SK-N-DZ (cell line): ENCODE measurements at places on chromosomes 7 and 10.

- peak; percentile 11 for DNase-seq
Measured at GRCh38 chr7:70298780-70299471, 700.7 kb downstream of the AUTS2 start.

GRCh38 chr7:108247614-108248013 lies 117.5 kb upstream of the LAMB4 start:
- DNase-seq = no peak

DNA sequence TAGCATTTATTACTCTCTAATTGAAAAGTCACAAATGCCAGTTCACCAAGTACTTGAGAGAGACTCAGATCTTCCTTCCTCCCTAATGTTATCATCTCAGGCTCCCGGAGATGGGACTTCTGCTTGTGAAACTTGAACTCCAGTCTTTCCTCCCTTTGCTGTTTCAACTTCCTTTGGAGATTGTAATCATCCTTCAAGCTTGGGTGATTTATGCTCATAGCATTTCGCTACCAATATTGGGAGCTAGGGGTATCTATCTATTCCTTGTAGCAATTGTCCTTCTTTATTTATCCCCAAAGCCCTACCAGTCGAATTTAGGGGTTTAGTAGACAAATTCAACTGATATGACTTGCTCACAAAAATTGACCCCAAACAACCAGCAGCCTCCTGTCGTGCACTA lies 117.9 kb upstream of the STARD3NL start:
- no peak for DNase-seq

DNA sequence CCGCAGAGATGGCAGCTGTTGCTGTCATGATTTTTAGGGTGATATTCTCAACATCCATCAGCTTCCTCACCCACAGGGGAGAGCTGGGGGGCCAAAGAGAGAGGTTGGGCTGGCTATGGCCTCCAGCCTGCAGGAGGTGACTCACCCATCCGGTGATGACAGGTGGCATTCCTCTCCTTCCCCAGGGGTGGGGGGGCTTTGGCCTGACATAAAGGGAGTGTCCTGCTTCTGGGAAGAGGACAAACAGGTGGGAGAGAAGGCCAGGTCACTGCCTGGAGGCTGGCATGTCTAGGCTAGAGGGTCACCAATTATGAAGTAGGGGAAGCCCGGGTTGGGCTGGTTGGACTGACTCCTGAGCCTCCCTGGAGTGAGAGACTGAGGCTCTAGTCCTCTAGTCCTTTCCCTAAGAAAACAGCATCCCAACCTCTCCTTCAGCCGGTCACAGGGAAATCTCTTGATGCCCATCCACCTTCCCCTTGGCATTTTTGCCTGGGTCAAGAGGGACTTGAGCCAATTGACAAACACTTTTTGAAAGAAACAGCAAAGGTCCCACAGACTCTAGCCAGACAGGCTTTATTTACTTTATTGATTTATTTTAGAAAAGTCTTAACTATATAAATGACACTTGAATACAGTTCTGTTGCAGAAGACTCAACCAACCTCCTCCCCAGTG lies 79.8 kb upstream of the ZNF716 start:
- no peak for DNase-seq

DNA sequence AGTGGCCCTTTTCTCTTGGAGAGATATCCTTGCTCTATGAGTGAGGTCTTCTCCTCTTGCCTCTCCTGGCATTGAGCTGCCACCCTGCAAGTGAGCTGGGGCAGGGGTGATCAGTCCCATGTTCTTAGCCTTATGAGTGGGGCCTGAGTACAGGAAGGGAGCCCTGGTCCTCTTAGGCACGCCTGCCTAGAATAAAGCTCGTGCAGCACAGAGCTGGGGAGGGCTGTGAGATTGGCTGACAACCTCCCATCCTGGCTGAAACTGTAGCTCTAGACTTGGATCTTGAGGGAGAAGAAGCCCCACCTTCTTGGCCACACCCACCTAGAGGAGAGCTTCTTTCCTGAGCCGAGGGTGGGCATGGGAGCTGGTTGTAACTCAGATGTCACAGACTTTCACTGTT lies 305.0 kb upstream of the ZNF32 start:
- no peak for DNase-seq

DNA sequence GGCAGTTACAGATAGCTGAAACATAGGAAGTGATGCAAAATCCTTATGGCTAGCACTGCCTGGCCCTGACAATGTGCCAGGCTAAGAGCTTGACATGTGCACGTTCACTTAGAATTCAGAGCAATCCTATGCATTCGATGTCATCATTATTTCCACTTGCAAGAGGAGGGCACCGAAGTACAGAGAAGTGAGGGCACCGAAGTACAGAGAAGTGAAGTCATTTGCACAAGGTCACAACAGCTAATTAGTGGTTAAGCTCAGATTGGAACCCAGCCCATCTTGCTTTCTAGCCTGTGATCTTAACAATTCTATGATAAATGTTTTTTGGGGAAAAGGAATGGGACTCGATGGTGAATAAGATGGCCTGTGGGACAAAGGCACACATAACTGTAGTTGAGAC lies 73.4 kb downstream of the ARHGAP22 start:
- no peak for DNase-seq

- no peak for DNase-seq
Measured at GRCh38 chr7:41007351-41007751, 695.5 kb downstream of the INHBA start.

- DNase-seq = no peak
Measured at GRCh38 chr7:2661602-2662272, 26.3 kb upstream of the AMZ1 start.

DNA sequence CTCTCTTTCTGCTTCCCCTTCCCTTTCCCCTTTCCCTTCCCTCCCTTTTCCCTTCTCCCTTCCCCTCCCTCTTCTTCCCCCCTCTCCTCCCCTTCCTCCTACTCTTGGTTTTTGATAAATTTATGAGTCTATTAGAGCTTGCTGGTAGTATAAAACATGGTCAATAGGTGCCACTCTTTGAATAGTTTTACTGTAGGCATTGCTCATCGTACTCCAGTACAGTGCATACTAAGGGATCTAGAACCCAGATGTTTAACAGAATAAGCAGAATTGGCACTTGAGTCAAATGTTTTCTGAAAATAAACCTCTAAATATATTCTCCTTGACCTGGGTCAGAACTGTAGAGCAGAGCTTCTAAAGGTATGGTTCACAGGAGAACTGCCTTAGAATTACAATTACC lies 126.7 kb downstream of the SORCS3 start:
- no peak for DNase-seq

DNA sequence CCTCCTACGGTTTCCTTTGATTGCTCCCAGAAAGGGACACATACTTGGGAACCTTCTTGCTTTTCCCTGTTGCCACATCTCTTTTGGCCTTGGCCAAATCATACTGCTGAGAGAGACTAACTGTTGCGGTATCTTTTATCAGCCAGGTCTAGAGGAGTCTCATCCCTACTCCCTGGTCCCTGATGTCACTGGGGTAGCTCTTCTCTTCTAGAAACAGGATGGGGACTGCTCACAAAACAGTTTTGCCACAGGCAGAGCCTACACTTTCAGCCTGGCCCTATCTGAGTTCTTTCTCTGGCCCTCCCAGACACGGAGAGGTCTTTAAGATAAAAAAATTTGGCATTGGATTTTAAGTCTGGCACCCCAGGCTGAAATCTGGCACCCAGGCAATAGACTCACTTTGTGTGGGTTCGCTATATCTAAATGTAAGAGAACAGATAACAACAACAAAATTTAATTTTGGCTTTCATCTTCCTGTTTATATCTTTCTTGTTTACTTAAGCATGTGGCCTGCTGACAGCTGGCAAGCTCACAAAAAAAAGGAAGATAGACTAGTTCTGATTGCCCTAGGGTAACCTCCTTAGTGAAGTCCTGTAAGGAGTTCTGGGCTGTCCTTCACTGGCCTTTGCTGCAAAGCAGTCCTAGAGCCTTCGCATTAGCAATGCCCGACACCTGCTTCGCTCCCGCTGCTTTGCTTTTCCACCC lies 228.3 kb upstream of the NPVF start:
- no peak for DNase-seq

- no peak for DNase-seq
Measured at GRCh38 chr7:101121991-101122932, 4.6 kb upstream of the SERPINE1 start.

DNA sequence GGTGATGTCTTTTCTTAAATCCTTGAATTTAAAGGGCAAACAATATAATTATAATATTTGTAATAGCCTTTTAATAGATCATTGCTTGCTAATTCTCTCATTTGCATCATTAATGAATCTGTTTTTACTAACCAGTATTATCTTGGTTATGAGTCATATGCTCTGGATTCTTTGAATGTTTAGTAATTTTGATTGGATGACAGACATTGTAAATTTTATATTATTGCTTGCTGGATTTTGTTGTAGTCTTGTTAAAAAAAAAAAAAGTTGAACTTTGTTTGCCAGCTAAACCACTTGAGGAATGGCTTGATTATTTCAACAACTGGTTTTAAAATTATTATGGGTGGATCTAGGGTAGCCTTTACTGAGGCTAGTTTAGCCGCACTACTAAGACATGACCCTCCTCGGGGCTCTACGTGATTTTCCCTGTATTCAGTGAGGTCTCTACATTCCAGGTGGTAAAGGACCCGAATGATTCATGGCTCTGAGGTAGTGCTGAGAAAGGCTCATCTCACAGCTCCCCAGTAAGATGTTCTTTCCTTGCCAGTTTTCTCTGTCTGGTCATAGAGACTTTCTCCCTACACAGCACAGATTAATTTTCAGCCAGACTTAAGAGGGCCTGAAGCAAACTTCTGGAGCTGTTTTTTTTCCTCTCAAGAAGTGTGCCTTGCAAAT lies 8.5 kb downstream of the C10orf90 start:
- no peak for DNase-seq

GRCh38 chr7:15332956-15333355 lies 228.9 kb downstream of the AGMO start:
- DNase-seq = no peak

GRCh38 chr10:128237710-128238109 lies 111.5 kb upstream of the MKI67 start:
- DNase-seq = no peak

- DNase-seq = no peak
Measured at GRCh38 chr10:76887223-76888010, 750.2 kb downstream of the KCNMA1 start.

DNA sequence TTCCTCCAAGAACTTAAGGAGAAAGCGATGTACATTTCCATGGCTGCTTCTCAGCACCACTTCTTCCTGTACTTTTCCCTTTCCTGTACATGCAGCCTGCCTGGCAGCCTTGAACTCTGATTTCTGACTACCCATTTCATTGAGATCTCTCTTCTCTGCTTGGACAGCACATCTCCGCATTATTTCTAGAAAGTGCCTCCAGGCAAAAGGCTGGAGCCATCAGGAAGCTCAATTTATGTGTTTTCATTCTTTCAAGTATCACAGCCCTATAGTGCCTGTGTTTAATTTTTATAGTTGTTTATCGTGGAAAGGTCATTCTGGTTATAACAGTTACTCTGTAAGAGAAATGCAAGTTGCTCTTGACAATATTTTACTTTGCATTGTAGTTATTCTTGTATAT lies 688.0 kb upstream of the ANKRD30A start:
- DNase-seq = no peak

DNA sequence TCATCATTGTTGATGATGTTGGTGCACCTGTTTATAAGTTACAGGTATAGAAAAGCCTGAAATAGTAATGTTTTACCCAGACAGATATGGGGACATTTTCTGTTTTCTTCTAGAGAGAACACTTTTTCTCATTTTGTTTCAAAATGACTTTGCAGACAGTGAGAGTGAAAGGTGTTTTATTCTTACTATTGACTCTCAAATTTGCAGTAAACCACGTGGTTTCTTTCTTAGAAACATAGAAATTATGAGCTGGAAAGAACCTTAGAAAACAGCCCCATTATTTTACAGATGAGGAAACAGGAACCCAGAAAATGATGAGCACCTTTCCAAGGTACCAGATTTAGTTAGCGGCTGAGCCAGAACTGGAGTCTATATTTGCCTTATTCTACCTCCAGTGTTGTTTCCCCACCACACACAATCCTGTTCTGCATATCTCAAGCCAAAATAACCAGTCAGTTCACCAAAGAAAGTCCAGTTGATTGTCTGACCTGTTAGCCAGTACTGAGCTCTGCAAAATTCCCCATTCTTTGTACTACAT lies 138.9 kb upstream of the AHR start:
- DNase-seq = no peak

GRCh38 chr7:101924171-101924570 lies 106.7 kb downstream of the CUX1 start:
- DNase-seq = no peak

- DNase-seq = no peak
Measured at GRCh38 chr10:129879655-129880054, 84.4 kb downstream of the EBF3 start.

DNA sequence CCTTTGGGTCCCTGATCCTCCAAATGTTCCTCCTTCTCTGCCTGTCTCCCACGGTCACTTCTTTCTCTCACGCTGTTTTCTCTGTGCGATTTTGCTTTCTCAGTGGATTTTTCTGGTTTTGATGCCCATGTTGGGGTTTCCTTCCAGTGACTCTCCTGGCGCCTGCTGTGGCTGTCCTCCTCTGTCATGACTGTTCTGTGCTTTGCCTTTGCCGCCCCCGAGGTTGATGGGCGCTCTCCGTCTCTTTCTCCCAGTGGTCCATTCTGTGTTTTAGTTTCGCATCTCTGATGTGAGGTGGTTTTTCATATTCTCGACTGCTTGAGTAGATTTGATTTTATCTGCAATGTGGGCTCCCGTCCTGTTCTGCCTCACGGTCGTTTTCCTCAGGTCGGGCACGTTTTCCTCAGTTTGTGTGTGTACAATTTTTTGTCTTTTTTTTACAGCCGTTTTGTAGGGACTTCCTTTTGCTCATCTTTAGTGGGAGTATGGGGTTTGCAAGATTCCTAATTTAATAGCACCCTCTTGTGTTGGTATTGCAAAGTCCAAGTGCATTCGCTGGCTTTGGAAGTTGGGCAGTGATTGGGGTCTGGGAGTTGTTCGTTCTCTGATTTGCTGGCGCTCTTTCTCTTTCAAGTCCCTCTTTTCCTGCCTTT lies 100.0 kb downstream of the INPP5A start:
- DNase-seq = peak; percentile 74

DNA sequence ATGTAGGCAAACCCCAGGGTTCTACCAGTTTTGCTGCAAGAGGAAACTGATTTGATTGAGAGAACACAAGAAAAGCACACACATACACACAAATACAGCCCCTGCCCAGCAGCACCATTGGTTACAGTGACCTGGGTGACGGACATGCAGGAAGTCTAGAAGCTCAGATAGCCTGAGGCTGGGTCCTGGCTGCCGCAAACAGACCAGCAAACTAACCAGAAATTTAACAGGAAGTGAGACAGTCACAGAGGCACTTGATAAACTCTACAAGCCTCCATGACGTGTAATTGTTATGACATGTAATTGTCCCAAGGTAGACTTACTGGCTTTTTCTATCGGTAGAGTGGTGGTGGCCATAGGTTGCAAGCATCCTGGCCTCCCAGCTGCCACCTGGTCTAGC lies 58.9 kb downstream of the PRKAR2B start:
- DNase-seq = no peak
